T-helper 9 cell (primary cell): ENCODE measurements at places on chromosomes 1 and 21.

- no peak for DNase-seq
Measured at GRCh38 chr1:35845766-35846165, 37.2 kb upstream of the AGO1 start.

- no peak for DNase-seq
Measured at GRCh38 chr1:28811766-28812668, at the start of gene OPRD1. OPRD1 (plus strand) TSS chr1:28812170; CDS start chr1:28812384, 214 bp downstream.

DNA sequence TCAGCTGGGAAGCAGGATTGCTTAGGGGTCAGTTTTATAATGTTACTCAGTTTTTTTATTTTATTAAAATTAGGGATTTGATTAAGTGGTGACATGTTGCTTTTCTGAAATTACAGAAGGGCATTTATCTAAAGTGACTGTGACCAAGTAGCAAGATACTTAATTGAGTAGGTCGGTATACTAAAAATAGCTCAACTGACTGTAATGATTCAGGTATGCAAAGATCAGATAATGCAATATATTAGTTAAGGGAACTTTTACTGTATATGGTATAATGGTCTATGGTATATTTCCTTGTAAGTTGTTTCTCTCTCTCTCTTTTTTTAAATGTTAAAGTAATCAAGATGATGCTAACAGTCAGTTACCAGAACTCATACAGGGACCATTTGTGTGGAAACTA is 26.2 kb downstream of the RLF start:
- no peak for DNase-seq

DNA sequence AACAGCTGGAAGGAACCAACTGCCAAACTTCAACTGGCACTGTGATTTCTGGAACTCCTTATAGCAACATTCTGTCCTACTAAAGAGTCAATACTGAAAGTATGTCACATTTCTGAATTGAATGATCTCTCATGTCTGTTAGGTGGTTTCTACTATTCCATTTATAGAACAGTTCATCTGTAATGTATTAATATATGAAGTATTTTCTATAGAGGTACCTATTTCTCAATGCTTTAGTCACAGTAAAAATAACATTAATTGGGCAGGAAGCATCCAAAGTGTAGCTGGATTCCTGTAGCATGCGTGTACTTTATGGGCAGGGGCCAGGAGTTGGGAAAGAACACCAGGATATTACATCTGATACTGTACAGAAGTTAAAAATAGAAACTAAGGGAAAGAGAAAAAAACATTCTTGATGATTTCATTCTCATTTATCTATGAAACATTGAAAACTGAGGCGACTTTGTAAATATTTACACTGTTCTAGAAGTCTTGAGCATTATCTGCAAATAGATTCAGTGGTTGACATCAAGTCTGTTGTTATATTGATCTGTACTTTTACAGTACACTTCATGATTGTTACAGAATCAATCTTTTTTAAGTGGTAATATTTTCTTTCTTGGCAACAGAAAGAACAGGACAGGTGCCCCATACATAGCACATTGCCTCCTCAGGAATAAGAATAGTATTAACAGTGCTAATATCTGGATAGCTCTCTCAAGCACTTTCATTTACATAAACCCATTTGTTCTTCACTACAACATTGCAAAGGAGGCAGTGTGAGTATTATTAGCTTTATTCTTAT is 6.2 kb upstream of the ZNF281 start:
- no peak for DNase-seq

DNA sequence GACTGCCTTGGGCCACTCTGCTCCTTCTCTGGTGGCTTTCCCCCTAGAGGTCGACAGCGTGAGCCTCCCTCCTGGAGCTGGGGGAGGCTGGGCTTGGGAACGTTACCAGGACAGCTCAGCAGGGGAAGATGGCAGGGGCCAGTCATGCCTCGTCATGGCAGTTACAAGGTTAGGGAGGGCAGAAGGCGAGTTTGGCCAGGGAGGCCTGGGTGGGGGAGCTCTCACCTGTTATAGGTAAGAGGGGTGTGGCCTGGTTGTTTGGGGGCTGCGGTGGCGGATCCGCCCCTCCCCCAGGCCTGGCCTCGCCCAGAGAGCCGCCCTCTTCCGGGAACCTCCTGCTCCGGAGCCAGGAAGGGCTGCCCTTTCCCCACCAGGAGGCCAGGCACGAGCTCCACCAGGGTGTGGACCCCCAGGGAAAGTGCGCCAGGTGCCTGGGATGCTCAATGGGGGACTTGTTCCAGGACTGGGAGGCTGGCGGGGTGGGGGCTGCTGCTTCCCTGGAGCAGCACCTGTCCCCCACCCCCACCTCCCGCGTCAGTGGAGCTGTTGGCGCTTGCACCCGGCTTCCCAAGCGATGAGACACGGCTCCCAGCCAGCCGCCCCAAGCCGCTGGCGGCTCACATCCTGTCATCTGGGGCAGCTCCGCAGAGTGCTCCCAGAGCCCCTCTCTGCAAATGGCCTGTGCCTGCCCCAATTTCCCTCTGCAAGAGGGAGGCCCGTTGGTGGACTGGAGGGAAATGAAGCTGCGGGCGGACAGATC is 23.6 kb upstream of the PKP1 start:
- DNase-seq: no peak
